ENCODE measurements at places on chromosomes 6 and 20.

DNA sequence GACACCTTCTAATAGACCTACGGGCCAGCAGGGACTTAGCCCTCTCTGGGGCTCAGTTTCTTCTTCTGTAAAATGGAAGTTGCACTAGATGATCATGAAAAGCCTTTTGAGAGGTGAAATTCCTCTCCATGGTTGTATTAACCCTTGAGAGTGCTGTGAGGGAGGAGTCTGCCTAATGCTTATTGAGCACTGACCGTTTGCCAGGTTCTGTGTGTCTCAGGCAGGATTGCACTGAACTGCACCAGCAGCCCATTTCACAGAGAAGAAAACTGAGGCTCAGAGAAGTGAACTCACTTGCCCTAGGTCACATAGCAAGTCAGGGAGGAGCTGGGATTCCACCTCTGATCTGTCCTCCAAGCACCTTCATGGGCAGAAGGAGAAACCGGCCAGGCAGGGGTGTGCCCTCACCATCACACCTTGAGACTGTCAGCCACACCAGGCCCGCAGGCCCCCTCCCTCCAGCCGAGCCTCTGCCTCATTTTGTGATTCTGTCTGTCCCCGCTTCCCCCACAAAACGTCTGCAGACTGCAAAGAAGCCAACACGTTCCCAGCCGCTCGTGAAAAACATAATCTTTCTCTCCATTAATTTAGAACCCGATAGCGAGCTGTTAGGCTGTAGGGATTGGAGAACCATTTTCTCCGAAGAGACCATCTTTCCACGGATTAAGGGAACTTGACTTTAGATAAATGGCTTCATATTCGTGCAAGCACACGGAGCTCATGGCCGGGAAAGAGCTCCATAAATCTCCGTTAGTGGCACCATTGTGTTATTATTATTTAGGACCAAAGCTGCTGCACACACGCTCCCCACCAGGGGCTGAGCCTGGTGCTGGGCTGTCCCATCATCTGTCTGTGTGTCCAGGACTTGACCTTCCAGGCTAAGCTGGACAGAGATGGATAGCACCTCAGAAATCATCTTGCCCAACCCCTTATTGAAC is 46.0 kb downstream of the KIAA1755 start:
- DNase-seq, result no peak

DNA sequence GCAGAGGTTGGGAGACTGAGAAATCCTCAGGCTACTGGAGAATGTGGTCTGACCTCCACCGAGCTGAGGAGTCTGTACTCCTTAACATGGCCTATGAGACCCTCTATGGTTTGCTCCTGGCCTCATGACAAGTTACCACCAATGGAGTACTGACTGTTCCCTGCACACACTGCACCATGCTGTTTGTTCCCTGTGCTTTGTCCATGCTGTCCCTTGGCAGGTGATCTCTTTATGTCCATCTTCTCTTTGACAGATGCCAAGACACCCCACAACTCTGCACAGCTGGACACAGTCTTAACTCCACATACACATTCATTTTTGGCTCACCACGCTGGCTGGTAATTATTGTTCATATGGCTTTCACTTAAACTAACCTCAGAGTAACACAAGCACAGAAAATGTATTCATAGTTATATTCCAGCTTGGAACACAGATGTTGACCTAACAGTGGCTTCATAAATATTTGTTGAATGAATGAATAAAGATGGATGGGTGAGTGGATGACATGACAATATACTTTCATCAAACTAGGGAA is 258.0 kb downstream of the ATXN1 start:
- DNase-seq, result no peak

GRCh38 chr6:7546020-7546369 is 4.5 kb downstream of the DSP start:
- no peak for DNase-seq

- DNase-seq, result no peak
These were observed 634.3 kb upstream of the POU3F2 start for GRCh38 chr6:98200084-98200483.

DNA sequence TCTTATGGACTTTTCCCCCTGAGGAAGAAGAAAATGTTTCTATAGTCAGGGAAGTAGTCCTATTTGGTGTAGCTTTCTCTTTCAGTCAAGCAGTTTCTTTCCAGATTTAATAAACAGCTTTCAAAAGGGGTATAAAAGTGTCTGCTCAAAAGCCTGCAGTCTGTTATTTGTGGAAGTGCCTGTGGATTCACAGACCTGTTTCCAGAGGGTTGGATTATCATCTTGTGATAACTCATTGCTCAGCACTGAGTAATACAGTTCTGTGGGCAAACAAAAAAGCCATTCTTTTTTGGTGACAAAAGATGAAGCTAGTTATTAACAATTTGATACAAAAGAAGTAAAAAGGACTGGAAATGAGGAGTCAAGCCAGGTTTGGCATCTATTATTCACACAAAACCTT is 358.2 kb upstream of the ID4 start:
- DNase-seq, result no peak

DNA sequence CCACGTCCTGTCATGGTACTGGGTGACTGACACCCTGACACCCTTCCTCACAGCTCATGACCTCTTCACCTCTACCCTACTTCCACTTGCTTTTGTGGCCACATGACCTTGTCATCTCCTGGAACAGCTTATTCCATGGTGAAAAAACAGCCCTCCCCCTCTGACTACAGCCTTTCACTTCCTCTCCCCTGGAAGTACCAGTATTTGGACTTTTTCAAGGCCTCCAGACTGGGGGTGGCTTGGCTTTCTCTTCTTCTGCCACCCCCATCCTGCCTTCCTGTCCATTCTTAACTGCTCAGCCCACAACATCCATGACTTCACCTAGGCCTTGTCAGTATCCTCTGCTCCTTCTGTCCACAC is 168.4 kb downstream of the CARMIL1 start:
- DNase-seq, result peak; percentile 43

DNA sequence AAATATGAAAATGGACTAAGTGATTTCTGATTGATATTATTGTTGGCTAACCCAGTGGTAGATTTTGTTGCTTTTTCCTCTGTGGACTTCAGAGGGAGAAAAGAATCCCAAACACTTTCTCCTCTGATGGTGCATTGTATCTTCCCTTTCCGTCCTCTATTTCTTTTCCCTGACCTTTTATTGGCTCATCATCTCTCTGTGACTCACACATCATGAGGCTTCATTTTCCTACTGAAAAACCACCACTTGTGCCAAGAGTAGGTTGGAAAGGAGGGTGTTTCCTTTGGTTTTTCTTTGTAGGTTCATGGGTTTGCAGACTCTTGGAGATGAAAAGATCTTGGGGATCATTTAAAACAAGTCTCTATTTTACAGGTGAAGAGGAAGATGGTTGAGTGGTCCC is 311.7 kb upstream of the JAG1 start:
- DNase-seq, result no peak

DNA sequence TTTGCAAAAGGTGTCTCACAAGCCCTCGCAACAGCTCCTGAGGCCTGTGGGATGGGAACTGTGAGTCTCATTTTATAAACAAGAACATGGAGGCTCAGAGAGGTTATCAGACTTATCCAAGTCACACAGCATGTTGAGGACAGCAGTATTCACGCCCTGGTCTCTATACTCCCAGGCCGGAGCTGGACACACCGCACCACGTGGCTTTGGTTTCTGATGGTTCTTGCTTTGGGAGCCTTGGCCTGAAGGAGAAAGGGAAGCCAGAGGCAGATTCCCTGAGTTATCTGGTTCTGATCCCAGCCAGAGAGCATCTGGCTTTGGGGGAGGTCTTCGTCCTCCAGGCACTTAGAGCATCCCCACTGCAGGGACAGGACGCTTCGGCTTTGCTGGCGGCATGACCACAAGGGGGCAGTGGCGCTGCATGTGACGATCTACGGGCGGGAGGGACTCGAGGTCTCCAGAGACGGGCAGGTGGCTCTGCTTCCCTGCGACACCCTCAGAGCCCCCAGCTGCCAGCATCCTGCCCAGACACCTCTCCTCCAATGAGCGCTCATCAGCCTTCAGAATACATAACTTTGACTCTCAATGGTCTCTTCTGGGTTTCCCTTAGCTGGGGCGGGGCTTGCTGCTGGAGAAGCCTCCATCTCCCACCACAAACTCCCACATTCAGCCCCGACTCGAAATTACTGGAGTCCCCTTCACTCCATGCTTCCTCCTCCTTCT is 51.4 kb upstream of the SAYSD1 start:
- peak; percentile 78 for DNase-seq

DNA sequence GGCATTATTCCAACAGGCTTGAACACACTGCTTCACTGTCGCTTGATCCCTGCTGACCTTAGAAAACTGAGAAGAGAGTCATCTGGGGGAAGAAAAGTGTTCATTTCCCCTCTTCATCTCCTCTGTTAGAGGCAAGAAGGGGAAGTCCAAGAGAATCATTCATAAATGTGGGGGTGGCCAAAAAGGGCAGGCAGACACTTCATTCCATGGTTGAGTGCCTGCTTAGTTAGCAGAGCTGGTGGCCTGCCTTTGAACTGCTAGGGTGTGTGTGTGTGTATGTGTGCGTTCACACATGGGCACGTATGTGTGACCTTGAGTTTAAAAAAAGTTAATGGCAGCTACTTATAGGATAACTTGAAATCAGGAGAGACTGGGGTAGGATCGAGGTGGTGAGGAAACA is 39.4 kb upstream of the RFPL4B start:
- no peak for DNase-seq

DNA sequence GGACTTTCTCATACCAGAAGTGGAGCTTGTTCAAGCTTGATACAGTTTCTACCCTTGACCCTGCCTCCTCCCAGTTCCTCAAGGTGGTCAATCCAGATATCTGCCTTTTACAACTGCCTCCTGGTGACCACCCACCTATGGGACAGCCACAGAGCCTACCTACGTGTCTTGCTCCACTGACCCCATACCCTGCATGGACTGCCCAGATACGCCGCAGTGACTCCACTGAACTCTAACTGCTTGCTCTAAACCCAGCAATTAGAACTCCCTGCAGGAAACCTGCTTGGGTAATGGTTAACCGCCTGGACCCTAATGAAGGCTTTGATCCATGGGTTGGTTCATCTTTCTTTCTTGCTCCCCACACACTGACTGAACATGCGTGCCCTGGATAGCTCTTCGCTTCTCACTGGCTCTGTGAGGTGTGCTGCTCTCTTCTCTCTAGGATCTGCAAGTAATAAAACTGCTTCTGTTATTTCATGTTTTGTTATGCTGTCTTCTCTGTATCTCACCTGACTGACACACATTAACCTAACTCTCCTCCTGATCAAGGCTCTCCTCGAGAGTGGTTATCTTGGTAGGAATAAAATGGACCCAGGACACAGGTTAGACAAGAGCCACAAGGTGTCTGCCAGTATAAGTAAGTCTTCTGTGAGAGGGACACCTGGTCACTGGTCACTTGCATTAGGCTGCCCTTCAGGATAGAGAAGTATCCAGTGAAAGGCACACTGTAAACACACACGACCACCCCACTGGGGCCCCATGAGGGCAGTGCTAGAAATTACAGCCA is 79.2 kb downstream of the CHD6 start:
- DNase-seq, result no peak

- DNase-seq, result no peak
These were observed 109.2 kb upstream of the RALGAPA2 start for GRCh38 chr20:20821484-20822260.

GRCh38 chr6:144637541-144637940 is 352.4 kb downstream of the UTRN start:
- no peak for DNase-seq

- DNase-seq, result no peak
These were observed 870 bp upstream of the MDFI start for GRCh38 chr6:41637194-41638001.

DNA sequence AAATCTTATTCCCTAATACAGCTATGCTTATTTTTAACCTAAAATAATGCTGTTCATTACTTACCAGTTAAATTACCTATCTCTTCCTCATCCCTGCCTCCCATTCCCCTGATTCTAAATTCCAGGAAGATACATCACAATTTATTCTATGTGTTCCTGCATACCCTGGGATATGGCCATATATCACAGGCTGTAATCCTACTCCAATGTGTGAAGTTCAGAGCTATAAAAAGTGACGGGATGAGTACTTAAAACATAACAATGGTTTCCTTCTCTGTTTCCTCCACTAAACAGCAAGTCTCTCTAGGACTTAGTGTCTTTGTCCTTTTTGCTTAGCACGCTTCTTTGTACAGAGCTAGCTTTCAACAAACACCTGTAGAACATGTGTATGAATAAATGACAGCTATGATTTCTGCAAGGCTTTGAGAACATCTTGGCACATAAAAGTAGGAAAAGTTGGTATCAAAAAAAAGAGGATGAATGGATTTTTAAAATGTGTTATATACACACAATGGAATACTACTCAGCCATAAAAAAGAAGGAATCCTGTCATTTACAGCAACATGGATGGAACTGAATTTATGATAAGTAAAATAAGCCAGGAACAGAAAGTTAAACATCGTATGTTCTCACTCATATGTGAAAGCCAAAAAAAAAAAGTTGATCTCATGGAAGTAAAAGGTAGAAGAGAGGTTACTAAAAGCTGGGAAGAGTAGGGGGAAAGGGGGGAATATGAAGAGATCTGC is 45.8 kb downstream of the SESN1 start:
- no peak for DNase-seq

Measured in RPMI8226 (cell line).